SJCRH30 (cell line): ENCODE measurements at places on chromosomes 2 and 18. TPM values are rescaled to one million over a fixed set of nuclear protein-coding genes. Genes with fewer than 3 reads are reported as not detected.

MCM6 gene
- total RNA-seq, result 102 and 110 TPM in 2 replicates

CCDC148 gene
- total RNA-seq, result 0.49 and 0.53 TPM in 2 replicates

NT5DC4 gene
- not detected in 2 replicates for total RNA-seq

ZAP70 gene
- 0.30 and 0.35 TPM in 2 replicates for total RNA-seq

B4GALT6 gene
- total RNA-seq, result 1.2 and 1.6 TPM in 2 replicates

INPP5D gene
- total RNA-seq, result 0.47 and 0.68 TPM in 2 replicates

SERPINB10 gene
- not detected in 2 replicates for total RNA-seq

GKN1 gene
- total RNA-seq, result not detected in 2 replicates

ZNF396 gene
- total RNA-seq, result 0.06 and 0.10 TPM in 2 replicates

CSRNP3 gene
- total RNA-seq, result 2.4 and 2.9 TPM in 2 replicates

POMC gene
- not detected in 2 replicates for total RNA-seq

PCBP1 gene
- 81.6 and 88.4 TPM in 2 replicates for total RNA-seq

ADRA2B gene
- not detected in 2 replicates for total RNA-seq

GALR1 gene
- total RNA-seq, result not detected in 2 replicates

DNA sequence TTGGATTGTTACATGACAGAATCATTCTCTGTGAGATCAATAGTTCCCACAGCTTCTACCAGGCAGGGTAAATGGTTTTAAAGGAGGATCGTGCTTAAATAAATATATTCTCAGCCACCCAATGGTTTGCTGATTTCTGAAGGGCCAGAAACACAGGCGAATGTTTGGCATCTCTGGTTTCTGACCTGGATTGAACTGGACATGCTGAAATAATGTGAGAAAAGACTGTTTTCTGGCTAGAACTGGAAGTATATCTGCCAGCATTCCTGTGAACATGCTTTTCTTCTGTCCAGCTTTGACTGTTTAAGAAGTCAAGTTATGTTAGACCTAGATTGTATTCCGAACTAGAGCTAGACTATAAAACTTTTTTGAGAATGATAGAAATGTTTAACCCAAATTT, 77.1 kb upstream of the COL3A1 start:
- no peaks in the 10 kb centered on the region for H3K36me3 ChIP-seq
- H3K4me3 ChIP-seq, result no peak overlapping the region
- H3K27me3 ChIP-seq, result no peaks in the 10 kb centered on the region
- no peak for DNase-seq
- peaks cover 2% of the 10 kb centered on the region; the same call in 1 of the 2 replicates for H3K4me1 ChIP-seq

DNA sequence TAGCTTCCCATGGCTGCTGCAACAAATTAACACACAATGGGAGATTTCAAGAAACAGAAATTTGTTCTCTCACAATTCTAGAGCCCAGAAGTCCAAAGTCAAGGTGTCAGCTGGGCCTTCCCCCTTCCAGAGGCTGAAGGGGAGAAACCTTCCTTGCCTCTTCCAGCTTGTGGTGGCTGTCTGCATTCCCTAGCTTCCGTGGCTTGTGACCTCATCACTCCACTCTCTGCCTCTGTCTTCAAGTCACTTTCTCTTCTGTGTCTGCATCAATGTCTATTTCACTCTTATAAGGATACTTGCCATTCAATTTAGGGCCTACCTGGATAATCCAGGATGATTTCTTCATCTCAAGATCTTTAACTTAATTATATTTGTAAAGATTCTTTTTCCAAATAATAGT, 16.8 kb upstream of the SRBD1 start:
- H3K36me3 ChIP-seq, result no peaks in the 10 kb centered on the region
- no peak overlapping the region for H3K4me3 ChIP-seq
- peaks cover 7% of the 10 kb centered on the region for H3K27me3 ChIP-seq

DNA sequence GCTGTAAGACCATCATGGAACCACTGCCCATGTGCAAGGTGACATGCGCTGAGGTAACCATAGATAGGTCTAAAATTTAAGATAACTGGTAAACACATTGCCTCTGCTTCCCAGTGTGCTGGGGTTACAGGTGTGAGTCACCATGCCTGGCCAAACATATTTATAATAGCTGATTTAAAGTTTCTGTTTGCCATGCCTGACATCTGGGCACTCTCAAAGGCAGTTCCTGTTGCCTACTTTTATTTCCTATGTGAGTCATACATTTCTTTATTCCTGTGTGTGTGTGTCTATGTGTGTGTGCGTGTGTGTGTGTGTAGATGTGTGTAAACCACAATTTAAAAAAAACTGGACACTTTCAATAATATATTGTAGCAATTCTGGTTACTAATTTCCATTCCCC, 415.2 kb upstream of the NETO1 start:
- DNase-seq, result no peak
- no peaks in the 10 kb centered on the region for H3K27me3 ChIP-seq
- no peaks in the 10 kb centered on the region for H3K4me1 ChIP-seq
- no peak overlapping the region for H3K4me3 ChIP-seq
- no peaks in the 10 kb centered on the region for H3K36me3 ChIP-seq

- H3K4me1 ChIP-seq, result no peaks in the 10 kb centered on the region
- no peak overlapping the region for H3K4me3 ChIP-seq
- H3K27me3 ChIP-seq, result no peaks in the 10 kb centered on the region
- no peak overlapping the region for H3K27ac ChIP-seq
These were observed 165.0 kb downstream of the PLCL1 start for GRCh38 chr2:197969391-197969893.

GRCh38 chr2:128628996-128629395, 310.3 kb upstream of the HS6ST1 start:
- H3K36me3 ChIP-seq, result no peaks in the 10 kb centered on the region
- H3K27ac ChIP-seq, result no peak overlapping the region
- H3K27me3 ChIP-seq, result no peaks in the 10 kb centered on the region
- no peak overlapping the region for H3K4me3 ChIP-seq

GRCh38 chr2:11710632-11711353, 35.6 kb upstream of the LPIN1 start:
- H3K4me1 ChIP-seq, result no peaks in the 10 kb centered on the region
- DNase-seq, result no peak
- no peak overlapping the region for H3K4me3 ChIP-seq
- H3K36me3 ChIP-seq, result no peaks in the 10 kb centered on the region
- H3K27me3 ChIP-seq, result no peaks in the 10 kb centered on the region; the same call in none of the 2 replicates
- H3K27ac ChIP-seq, result no peak overlapping the region

- H3K27ac ChIP-seq, result no peak overlapping the region
- DNase-seq, result no peak
- H3K4me1 ChIP-seq, result no peaks in the 10 kb centered on the region
- no peaks in the 10 kb centered on the region for H3K27me3 ChIP-seq
- H3K4me3 ChIP-seq, result no peak overlapping the region
These were observed 64.4 kb downstream of the INPP5D start for GRCh38 chr2:233124421-233125080.

GRCh38 chr18:25223211-25223610, 128.8 kb downstream of the ZNF521 start:
- no peaks in the 10 kb centered on the region for H3K4me1 ChIP-seq
- peak; percentile 4 for DNase-seq
- no peaks in the 10 kb centered on the region for H3K27me3 ChIP-seq
- H3K4me3 ChIP-seq, result no peak overlapping the region
- H3K36me3 ChIP-seq, result peaks cover 9% of the 10 kb centered on the region; the same call in 1 of the 2 replicates
- no peak overlapping the region for H3K27ac ChIP-seq

- no peak overlapping the region; the same call in 1 of the 2 replicates for H3K27ac ChIP-seq
- no peak overlapping the region for H3K4me3 ChIP-seq
- DNase-seq, result no peak
- no peaks in the 10 kb centered on the region for H3K27me3 ChIP-seq
These were observed 12.2 kb downstream of the KANSL3 start for GRCh38 chr2:96625571-96626552.

GRCh38 chr2:227464851-227465250, 7.1 kb upstream of the AGFG1 start:
- H3K27ac ChIP-seq, result no peak overlapping the region
- no peaks in the 10 kb centered on the region for H3K36me3 ChIP-seq
- no peaks in the 10 kb centered on the region for H3K27me3 ChIP-seq
- no peak for DNase-seq

- no peaks in the 10 kb centered on the region for H3K4me1 ChIP-seq
- H3K27me3 ChIP-seq, result no peaks in the 10 kb centered on the region
- H3K36me3 ChIP-seq, result peaks cover 4% of the 10 kb centered on the region; the same call in 1 of the 2 replicates
- no peak overlapping the region for H3K27ac ChIP-seq
- DNase-seq, result no peak
These were observed 45.1 kb downstream of the ATIC start for GRCh38 chr2:215356948-215357461.

GRCh38 chr18:57942493-57942892, 101.5 kb upstream of the NEDD4L start:
- H3K27me3 ChIP-seq, result no peaks in the 10 kb centered on the region
- no peak overlapping the region for H3K4me3 ChIP-seq
- H3K36me3 ChIP-seq, result no peaks in the 10 kb centered on the region
- no peak for DNase-seq

DNA sequence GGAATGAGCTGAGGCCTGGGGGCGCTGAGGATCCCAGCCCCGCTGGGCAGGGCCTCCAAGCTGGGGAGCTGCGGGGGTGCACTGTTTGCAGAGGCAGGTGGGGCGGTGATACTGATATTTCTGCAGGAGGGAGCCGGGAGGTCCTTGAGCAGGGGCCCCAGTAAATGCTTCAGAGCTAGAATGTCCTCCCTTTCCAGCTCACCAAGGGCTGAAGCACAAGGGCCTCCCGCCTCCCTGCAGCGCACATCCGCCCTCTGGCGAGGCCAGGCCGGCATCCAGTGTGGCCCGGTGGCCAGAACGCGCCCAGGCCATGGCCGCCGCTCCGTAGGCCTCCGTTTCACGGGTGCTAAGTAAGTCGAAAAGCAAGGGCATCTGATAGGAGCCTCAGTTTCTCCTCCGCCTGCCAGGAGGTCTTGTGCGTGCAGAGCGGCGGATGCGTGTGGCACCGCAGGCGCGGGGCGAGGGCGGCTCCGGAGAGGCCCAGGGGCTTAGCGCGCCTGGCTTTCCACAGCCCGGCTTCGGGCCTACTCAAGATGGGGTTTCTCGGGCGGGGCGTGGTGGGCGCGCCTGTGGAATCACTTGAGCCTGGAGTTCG, 29.5 kb upstream of the CHMP1B start:
- no peak overlapping the region for H3K27ac ChIP-seq
- H3K27me3 ChIP-seq, result no peaks in the 10 kb centered on the region
- no peaks in the 10 kb centered on the region for H3K4me1 ChIP-seq
- no peaks in the 10 kb centered on the region for H3K36me3 ChIP-seq

GRCh38 chr18:44996261-44996660, 315.6 kb downstream of the SETBP1 start:
- no peaks in the 10 kb centered on the region for H3K4me1 ChIP-seq
- DNase-seq, result no peak
- H3K27me3 ChIP-seq, result no peaks in the 10 kb centered on the region
- H3K27ac ChIP-seq, result no peak overlapping the region

DNA sequence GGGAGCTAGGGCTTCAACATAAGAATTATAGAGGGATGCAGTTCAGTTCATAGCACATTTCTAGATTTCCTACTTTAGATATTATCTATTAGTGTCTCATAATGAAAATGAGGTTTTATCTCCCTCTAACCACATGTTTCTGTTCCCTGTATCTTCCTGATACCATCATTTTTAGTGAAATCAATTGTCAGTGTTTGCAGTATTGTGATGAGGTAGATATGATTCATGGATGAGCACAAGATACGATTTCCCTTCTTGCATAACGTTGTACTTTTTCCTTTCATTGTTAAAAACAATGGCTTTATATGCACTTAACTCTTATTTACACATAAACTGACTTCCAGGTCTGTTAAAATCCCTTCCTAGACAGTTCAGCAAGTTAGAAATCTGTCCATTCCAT, 211.4 kb downstream of the ZBTB7C start:
- H3K4me1 ChIP-seq, result no peaks in the 10 kb centered on the region
- H3K27me3 ChIP-seq, result no peaks in the 10 kb centered on the region
- H3K27ac ChIP-seq, result no peak overlapping the region
- H3K4me3 ChIP-seq, result no peak overlapping the region
- H3K36me3 ChIP-seq, result no peaks in the 10 kb centered on the region

GRCh38 chr2:157995117-157995516, 106.6 kb upstream of the UPP2 start:
- no peaks in the 10 kb centered on the region for H3K4me1 ChIP-seq
- DNase-seq, result no peak
- H3K36me3 ChIP-seq, result no peaks in the 10 kb centered on the region
- no peak overlapping the region for H3K4me3 ChIP-seq

GRCh38 chr2:238381341-238382115, 45.2 kb upstream of the ASB1 start:
- no peaks in the 10 kb centered on the region for H3K36me3 ChIP-seq
- H3K27ac ChIP-seq, result no peak overlapping the region
- no peak overlapping the region for H3K4me3 ChIP-seq
- 0 out of 2 replicates have a peak, but pooled peaks cover 3% of the 10 kb centered on the region for H3K4me1 ChIP-seq
- DNase-seq, result no peak

DNA sequence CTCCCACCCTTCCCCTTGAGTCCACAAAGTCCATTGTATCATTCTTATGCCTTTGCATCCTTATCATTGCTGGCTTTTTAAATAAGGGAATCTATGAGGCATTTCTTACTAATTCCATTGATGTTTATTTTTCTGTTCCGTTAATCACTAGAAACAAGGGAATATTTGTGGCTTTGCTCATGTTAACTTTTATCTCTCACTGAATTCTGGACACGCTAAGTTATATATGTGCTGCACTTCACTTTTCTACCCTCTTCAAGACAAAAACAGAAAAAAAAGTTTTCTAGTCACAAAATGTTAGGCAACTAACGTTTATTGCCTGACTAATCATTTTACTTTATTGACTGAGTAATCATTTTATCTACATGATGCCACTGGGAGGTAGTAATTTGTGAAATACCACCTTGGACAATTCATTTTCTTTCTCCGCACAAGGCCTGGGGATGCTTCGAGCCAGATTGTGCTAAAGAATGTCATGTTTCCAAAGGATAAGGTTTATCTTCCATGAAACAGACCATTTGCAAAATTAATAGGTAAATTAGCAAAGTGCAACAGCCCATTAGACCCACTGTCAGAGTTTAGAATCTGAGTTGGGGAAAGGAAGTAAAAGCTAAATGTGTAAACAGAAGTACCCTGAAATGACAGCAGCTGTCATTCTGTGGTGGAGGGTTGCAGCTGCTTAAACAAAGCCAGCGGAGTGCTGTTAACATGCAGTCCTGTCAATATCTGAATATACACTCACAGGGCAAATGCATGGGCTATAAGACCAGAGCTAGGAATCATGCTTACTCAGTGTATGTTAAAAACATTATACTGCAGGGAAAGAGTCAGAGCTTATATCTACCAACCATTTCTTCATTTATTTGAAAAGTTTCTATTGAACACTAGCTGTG, 658.7 kb downstream of the CNTNAP5 start:
- no peaks in the 10 kb centered on the region for H3K36me3 ChIP-seq
- peak overlapping the region; percentile 15 for H3K4me3 ChIP-seq
- H3K4me1 ChIP-seq, result peaks cover 25% of the 10 kb centered on the region
- H3K27me3 ChIP-seq, result no peaks in the 10 kb centered on the region
- peak; percentile 83 for DNase-seq
- H3K27ac ChIP-seq, result peak overlapping the region; percentile 80

DNA sequence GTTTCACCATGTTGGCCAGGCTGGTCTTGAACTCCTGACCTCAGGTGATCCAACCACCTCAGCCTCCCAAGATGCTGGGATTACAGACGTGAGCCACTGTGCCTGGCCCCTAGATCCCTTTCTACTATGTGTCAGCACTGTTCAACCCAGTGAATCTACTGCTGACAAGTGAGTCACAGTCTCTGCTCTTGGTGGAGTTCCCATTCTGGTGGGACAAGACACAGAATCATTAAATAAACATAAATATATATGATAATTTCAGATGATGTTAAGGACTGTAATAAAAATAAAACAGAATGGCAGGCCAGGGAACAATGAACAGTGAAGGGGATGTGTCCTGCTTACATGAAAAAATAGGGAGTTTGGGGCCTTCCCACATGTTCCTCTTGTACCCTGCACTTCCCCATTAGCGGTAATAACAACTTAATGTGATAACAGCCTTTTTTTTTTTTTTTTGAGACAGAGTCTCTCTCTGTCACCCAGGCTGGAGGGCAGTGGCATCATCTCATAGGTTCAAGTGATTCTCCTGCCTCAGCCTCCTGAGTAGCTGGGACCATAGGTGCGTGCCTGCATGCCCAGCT, 112.2 kb downstream of the CPO start:
- H3K4me1 ChIP-seq, result peaks cover 17% of the 10 kb centered on the region
- H3K4me3 ChIP-seq, result no peak overlapping the region
- H3K27ac ChIP-seq, result no peak overlapping the region
